ENCODE measurements at places on chromosomes 4 and X.

DNA sequence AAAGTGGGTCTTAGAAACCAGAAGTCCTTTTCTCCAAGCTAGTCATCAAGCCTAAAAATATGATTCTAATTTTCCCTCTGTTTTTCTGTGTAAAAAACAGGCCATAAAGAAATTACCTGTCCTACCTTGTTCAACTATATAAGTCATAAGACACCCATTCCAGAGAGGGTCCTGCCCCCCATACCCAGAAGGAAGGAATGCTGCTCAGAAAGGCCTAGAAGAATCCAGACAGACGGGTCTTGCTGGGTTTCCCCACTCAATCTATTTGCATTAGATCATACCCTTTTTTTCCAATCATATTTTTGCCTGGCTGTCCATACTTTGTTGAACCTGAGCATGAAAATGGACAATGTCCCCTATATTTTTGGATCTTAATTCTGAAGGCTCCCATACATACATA lies 16.3 kb upstream of the XAGE2 start:
- no peak for DNase-seq

GRCh38 chr4:89338206-89338605 lies 30.6 kb upstream of the GPRIN3 start:
- DNase-seq, result no peak

DNA sequence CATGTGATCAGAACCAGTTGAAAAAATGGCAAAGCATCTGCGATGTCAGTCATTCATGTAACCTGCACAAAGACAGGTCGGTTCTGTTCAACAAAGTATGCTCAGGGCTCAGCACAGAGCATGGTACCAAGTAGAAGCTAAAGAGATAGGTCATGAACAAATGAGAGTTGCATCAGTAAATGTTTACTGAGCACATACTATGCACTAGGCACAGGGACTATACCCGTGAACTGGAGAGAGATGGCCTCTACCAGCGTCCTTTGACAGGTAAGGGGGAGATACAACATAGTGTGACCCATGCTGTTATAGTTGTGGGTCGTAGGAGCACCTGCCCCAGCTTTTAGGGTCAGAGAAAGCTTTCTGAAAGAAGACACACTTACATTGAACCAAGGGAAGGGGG lies 46.7 kb downstream of the PHKA2 start:
- DNase-seq, result no peak

DNA sequence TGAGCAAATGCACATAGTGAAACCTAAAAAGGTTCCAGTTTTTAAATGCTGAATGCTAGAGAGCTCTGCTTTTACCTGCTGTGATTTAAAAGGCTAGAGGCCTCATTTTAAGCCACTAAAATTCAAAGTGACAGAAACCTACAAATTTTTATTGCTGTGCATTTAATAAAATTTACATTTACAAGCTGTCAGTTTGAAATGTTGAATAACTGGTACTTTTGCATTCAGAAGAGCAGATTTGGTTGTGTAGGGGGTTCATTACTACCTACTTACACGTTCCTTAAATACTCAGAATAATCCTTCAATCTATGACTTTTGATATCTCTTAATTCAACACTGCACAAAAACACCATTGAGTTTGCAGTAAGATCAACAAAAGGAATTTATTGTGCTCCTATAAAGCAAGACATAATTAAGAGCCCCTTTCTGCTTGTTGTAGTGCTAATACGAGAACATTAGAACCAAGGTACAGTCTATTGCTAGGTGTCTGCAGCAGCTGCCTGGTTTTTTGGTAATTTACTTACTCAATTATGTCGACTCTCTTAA lies 27.9 kb downstream of the NKX3-2 start:
- DNase-seq, result no peak

DNA sequence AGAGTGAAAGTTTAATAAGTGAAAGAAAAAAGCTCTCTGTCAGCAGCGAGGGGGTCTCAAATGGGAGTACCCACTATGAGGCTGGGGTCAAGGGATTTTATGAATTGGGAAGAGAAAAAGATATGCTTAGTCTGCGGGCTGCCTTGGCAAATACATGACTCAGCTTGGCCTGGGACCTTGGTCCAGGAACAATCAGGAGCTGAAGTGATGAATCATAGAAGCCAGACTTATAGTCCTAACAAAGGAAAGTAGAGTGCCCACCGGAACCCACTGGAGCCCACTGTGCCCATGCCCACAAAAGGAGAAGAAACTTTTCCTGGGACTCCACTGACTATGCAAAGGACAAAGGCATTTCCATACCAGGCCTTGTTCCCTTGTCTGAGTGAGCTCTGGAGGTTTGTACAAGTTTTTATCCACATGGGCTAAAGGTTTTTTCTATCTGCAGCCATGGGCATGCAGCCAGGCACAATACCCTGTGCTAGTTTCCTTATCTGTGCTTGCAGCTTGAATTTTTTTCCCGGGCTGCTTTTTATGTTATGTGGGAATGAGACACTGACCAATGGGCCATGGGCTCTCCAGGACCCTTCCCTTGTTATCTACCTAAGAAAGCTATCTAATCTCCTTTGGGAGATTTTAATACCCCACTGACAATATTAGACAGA lies 201.7 kb downstream of the FAM133A start:
- DNase-seq, result no peak

Data from cortex of kidney (tissue), 1 donor.